Vagina (tissue), 2 donors: ENCODE measurements at places on chromosomes 12 and 14.

- no peak for DNase-seq
Observed at GRCh38 chr12:80316222-80316621, 127.8 kb upstream of the PTPRQ start.

DNA sequence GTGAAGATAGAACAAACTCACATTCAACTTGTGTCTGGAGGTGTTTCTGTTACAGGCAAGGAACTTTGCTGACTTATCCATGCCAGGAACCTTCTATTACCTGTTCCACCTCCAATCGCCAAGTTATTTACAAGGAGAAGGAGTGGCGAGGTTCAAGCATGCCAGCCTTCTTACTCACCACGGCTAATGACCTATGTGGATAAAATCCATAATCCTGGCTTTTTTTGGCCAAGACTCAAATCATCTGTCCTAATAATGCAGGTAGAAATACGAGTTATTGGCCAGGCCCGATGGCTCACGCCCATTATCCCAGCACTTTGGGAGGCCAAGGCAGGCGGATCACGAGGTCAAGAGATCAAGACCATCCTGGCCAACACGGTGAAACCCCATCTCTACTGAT is 241.6 kb downstream of the TMEM132D start:
- no peak for DNase-seq

DNA sequence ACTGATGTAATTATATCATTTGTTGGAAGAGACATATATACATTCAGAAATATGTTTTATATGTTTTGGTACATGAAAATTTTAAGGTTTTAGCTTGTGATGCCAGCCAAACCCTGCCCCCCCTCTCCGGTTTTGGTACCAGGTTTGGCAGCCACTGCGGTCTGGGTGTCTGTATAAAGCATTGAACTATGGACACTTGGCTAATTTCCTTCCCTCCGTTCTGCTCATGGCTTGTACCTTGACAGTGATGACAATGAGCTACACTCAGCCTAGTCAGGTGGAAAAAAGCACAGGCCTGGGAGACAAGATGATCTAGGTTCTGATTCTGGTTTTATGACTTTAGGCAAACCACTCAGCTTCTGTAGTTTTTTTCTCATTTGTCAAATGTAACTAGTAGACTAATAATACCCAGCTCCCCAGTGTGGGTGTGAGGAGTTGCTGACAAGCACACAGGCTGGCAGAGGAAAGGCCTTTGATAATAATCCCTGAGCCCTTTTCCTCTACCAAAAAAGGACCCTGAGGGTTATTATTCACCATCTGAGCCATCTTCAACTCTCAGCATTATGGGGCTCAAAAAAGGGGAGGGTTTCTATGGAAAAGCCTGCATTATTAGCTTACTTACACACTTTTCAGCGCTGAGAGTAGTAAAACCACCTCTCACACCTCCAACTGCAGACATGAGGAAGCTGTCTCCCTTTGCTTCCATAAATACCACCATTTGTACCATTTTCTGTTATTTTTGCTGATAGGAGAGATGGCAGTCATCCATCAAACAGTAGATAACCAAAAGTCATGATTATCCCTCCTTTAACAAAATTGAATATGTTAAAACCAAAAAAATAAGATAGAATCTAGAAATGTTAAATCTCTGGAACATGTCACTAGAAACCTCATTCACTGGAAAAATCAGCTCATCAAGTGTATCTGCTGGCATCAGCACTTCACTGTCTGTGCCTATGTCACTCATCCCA is 76.3 kb upstream of the PSMC1 start:
- no peak for DNase-seq

DNA sequence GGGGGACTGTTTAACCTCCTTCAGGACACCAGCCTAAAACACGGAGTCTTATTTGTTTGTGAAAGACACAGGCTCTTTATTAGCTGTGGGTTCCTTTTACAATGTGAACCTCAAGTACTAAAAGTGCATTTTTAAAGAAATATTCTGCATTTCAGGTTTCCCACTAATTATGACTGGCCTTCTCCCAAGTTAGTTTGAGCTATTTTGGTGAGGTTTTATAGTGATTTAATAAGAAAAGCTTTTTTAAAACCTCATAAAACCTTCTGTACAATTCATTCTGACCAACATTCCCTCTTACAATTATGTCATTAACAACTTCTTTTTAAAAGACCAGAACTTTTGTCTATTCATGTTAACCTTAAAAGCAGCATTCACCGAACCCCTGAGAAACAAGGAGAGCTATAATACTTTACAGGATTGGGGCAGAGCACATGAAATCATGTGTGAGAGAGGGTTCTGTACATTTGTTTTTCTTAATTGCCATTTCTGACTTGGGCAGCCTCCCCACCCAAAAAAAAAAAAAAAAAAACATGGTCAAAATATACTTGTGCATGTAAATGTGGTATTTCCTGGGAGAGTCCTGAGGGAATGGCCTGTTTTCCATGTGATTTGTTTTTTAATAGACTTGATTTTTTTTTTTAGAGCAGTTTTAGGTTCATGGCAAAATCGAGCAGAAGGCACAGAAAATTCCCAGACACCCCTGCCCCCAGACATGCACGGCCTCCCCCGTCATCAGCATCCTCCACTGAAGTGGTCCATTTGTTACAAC is 169.5 kb downstream of the CHST11 start:
- DNase-seq: no peak

GRCh38 chr14:102121567-102121966 is 18.1 kb upstream of the WDR20 start:
- DNase-seq: no peak

DNA sequence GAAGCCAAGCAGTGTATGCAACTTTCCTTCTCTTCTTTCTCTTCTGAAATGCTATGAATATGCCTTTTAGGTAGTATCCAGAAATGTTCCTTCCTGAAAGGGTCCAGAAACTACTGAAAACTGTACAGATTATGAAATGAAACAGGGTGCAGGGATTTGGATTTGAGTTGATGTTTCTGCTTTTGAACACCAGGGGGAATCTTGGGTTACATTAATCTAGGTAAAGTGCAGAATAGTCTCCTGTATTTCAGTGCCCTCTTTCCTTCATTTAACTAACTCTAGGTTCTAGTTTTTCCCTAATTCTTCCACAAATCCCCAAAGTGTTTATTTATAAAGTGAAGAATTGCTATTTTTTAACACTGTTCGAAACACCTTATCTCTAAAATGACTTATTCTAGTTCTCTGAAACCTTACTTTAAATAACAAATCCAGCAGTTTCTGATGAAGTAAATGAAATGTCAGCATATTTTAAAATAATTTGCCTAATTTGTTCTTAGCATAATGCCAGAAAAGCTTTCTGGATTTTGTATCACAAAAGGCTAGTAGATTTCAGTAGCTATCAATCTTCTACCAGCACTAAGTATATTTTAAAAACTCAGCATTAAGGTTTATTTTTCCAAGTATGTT is 111.9 kb downstream of the LRRK2 start:
- DNase-seq: no peak

GRCh38 chr12:7916936-7917335 is 19.1 kb downstream of the SLC2A3 start:
- DNase-seq: no peak

GRCh38 chr14:83309211-83309610 is 1775.6 kb upstream of the SEL1L start:
- DNase-seq: no peak

- no peak for DNase-seq
Observed at GRCh38 chr12:45713078-45713477, 16.4 kb upstream of the ARID2 start.

DNA sequence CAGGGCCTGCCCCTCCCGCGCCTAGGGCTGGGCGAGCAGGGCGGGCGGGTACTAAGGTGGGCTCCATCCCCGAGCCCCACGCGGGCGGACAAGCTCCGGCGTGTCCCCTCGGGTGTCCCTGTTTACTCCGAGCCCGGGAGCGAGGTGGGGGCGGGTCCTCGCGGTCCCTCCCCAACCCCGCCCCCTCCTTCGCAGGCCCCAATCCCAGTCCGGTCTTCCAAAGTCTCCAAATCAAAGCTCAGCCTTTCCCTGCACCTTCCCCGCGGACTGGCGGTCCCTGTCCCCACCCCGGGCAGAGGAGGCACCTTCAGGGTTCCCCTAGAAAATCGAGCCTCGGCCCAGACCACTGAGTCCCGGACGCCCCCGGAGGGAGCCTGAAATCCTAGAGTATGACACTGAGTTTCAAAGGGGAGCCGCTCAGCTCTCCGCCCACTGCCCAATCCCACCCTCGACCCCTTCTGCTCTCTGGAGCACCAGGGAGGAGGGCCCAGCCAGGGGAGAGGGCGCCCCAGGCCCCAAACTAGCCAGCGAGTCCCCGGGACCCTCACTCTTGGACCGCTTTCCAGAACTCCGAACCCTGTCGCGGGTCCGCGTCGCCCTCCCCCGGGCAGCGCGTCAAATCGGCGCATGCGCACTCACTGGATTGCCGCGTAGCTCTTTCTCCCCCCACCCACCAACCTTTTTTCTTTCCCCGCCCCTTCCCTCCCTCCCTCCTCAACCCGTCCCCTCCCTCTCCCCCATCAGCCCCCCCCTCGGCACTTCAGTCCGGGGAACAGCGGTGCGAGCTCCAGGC is at the start of gene LRP1:
Gene LRP1, plus strand, starts transcription at position 758 of the 793 bp plus-strand sequence. CDS start 482 bp downstream, outside the sequence.
- DNase-seq: peak; percentile 97

- DNase-seq: no peak
Observed at GRCh38 chr12:12357719-12358461, 1.0 kb downstream of the BORCS5 start.

- no peak for DNase-seq
Observed at GRCh38 chr14:65361920-65362319, 50.6 kb upstream of the FUT8 start.

GRCh38 chr12:7647071-7647470 is 18.6 kb downstream of the APOBEC1 start:
- DNase-seq: no peak

DNA sequence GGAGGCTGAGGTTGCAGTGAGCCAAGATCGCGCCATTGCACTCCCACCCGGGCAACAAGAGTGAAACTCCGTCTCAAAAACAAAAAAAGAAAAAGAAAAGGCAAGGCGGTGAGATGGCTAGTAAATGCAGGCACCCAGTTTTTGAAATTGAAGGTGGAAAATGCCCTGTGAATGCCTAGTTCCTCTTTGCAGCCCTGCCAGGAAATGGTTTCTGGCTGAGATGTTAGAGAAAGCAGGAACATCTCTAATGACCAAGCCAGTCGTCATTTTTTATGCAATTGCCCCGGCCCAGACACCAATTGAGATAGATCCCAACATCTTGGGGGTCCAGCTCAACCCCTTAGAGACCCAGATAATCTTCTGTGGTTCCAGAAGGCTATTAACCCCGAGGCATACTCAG is 17.0 kb downstream of the SLC8A3 start:
- no peak for DNase-seq

DNA sequence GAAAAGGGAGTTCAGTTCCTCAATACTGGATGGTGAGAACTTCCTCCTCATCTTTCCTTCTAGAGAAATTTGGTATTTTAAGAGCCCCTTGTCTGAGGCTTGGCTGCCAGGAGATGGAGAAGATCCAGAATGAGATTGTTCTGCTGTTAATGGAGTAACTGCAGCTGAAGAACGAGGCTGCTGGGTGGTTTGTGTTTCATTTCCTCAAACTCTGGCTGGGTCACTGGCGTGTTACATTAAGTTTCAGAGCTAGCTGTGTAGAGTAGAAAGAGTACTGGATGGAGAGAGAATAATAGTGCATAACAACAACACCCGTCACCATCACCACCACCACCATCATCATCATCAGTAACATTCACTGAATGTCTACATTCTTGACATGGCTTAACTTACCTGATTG is 325.0 kb upstream of the TBX3 start:
- no peak for DNase-seq

GRCh38 chr12:82644896-82645295 is 41.8 kb upstream of the TMTC2 start:
- no peak for DNase-seq

GRCh38 chr14:94110552-94111181 is at the start of gene IFI27:
Gene IFI27 (plus strand): TSS chr14:94110736.
- DNase-seq: peak; percentile 88

- DNase-seq: no peak
Observed at GRCh38 chr14:43043850-43044249, 1437.2 kb downstream of the LRFN5 start.

- peak; percentile 88 for DNase-seq
Observed at GRCh38 chr14:76770521-76771436, 9.5 kb downstream of the VASH1 start.

DNA sequence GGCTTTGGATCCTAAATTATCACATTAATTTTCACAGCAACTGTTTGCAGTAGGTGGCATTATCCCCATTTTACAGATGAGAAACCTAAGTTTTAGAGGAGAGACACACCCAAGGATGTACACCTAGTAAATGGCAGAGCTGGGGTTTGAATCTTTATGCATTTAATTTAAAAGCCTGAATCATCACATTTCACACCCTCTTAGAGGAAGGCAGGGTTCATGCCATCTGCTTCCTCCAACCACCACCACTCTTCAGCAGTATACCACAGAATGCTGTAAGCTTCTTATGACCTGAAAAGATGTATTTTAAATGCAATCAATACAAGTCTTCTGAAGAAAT is 90.3 kb downstream of the CRADD start:
- DNase-seq: no peak

DNA sequence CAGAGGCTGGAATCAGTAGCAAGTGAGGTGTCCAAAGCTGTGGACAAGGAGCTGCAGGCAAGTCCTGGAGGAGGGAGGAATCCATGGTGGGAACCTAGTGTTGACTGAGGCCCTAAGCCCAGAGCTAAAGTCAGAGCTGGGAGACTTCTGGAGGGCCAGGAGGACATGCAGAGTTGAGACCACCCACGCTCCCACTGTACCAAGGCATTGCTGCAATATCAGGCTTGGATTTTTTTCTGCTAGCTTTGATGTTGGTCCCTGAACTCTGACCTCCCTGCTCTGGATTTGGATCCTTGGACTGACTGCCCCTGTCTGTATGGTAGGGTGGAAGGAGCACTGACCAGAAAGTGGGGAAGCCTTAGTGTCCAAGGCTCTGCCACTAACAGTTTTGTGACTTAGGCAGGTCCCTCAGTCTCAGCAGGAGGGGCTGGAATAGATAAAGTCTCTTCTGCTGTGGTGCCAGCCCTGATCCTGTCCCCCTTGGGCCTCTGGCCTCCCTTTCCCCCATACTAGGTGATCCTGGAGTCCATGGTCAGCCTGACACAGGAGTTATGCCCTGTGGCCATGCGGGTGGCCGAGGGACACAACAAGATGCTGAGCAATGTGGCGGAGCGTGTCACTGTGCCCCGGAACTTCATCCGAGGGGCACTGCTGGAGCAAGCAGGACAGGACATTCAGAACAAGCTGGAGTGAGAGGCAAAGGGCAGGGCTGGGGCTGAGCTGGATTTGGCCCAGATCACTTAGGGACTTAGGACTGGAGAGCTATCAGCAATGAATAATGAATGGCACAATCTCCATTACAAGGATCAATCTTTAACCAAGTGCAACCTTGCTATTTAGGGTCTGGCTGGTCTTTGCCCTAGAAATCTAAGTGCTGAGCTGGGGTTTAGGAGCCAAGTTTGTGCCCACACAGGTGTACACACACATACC is 9.4 kb downstream of the CARMIL3 start:
- DNase-seq: no peak

DNA sequence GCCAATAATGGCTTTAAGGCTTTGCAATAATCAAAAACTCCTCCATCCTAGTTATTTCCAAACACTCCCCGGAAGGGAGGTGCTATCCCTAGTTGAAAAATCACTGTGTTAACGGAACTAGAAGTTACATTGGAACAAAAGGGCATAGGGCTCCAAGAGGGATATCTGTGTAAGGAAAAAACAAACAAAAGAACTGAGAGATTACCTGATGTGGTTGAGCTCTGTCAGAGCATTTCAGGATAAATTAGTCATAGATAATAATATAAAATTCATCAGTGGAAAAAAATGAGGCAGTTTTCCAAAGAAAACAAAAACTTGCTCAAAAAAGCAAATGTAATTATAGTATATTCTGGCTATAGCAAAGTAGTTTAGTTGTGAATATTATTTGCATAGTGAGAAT is 27.4 kb upstream of the PAPLN start:
- no peak for DNase-seq
